ENCODE measurements at places on chromosomes 12 and 14.
A peak's percentile ranks its signal among the peaks of the same experiment; 100 is the strongest.

DNA sequence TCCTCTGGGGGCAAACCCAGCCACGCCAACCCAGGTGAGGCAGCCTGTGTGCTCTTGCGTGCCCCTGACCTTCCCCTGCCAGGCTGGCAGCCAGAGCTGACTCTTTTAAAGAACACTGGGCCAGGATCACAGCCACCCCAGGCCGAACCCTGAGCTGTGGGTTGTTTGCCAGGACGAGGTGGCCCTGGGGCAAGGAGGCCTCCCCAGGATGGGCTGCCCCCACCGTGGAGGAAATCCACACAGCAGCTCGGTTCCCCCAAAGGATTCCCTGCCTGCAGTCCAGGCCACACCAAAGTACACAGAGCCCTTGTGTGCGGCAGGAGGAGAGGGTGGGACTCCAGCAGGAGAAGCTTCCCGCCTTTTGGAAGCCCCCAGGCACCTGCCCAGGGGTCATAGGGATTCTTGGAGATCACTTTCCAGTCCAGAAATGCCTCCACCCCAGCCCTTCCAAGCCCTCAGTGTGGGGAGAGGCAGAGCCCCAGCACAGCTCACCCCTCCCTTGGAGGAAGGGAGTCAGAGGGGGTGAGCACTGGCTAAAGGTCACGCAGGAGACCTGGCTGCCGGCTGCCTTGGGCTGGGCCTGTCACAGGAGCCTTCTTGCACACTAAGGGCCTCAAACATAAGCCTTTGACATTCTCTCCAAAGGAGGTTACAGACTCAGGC is 115.6 kb downstream of the CALM1 start:
- no peak for DNase-seq

GRCh38 chr12:6603095-6603567 is 4.0 kb downstream of the CHD4 start:
- DNase-seq = no peak

- no peak for DNase-seq
These were observed 156.3 kb downstream of the MSRB3 start for GRCh38 chr12:65434737-65435136.

DNA sequence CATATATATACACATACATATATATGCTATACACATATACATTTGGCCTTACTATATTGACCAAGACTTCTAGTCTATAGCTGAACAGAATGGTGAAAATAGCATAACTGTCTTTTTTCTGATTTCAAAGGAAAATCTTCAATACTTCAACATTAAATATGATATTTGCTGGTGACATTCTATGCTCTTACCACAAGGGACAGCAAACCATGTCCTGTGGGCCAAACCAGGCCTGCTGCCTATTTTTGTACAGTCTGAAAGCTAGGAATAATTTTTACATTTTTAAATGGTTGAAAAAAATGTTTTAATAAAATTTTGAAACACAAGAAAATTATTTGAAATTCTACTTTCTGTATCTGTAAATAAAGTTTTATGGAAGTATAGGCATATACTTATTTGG is 63.6 kb downstream of the EML5 start:
- DNase-seq = no peak

- no peak for DNase-seq
These were observed 10.8 kb upstream of the CEBPE start for GRCh38 chr14:23129759-23130316.

GRCh38 chr14:75823334-75823733 is 158.5 kb downstream of the TGFB3 start:
- DNase-seq = no peak

- no peak for DNase-seq
These were observed 4.7 kb upstream of the HAL start for GRCh38 chr12:96000858-96001257.

DNA sequence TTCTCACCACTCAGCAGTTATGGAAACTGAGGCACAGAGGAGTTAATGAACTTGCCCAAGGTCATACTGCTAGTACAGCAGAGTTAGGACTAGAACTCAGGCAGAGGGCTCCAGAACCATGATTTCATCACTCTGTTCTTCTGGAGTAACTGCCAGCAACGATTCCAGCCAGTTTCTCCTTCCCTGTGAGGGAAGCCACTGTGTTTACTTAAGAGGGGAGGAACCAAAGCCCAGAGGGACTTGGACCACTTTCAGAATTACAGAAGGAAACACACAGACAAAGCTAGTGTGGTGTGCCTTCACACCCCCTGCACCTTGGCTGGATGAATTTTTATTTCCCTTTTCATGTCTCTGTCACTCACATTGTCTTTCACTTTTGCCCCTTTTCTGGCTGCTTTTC is 398.2 kb downstream of the DPF3 start:
- no peak for DNase-seq

DNA sequence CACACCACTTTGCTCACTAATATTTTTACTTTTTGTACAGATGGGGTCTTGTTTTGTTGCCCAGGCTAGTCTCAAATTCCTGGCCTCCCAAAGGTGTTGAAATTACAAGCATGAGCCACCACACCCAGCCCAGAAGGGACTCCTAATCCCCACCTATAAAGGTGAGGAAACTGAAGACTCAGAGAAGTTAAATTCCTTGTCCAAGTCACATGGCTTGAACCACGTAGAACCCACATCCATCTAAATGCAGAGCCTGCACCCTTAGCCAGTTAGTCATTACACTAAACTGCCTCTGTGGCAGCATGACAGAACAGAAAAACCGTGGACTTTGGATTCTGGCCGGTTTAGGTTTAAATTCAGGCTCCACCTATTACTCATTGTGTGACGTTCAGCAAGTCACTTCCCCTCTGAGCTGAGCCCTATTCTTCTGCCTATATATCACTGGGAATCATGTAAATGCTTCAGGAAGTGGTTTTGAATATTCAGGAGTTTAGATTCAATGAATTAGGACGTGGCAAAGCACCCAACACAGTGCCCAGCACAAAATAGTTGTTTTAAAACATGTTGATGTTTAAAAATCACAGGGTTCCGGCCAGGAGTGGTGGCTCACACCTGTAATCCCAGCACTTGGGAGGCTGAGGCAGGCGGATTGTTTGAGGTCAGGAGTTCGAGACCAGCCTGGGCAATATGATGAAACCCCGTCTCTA is 3.0 kb upstream of the CORO1C start:
- no peak for DNase-seq

GRCh38 chr14:102805371-102805891 is 28.2 kb downstream of the TRAF3 start:
- peak; percentile 39 for DNase-seq

DNA sequence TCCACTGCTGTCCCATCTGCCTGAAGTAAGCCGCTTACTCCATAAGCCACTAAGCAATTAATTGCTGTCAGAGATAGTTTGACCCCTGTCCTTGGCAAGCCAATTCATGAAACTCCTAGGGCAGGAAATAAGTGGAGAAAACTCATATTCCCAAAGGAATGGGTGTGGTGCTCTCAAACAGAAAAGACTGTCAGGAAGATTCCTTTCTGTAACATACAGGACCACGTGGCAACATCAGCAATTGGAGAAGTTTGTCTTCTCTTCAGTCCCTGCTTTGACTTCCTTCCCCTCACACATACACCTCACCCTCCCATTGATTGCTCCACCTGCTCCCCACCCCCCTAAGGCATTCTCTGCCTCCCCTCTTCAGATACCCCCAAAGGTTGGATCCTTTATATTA is 36.2 kb upstream of the MDM1 start:
- DNase-seq = no peak

GRCh38 chr12:6198556-6198955 is 1.6 kb upstream of the CD9 start:
- DNase-seq = no peak

- DNase-seq = no peak
These were observed 11.7 kb upstream of the RIN3 start for GRCh38 chr14:92501891-92502351.

GRCh38 chr12:52526511-52526951 is 6.3 kb upstream of the KRT5 start:
- DNase-seq = no peak

- no peak for DNase-seq
These were observed 415.4 kb downstream of the ZFP36L1 start for GRCh38 chr14:68377459-68377858.

- no peak for DNase-seq
These were observed 98.6 kb downstream of the C12orf50 start for GRCh38 chr12:87930627-87931026.

DNA sequence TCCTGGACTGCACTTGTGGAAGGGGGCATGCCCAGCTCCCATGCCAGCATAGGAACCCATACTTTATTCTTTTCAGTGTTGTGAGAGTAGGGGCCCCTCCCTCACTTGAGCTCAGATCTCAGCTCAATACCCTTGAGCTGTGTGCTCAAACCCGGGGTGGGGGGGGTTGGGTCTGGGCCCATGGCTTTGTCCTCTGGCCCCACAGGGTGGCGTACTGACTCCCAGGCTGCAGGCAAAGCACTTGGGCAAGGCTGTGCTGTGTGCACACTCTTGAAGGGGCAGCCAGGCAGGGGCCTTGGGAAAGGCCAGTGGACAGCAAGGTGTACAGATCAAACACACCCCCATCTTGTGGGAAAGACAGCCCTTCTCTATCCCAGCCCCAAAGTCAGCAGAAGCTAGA is 81.8 kb downstream of the WIF1 start:
- no peak for DNase-seq

DNA sequence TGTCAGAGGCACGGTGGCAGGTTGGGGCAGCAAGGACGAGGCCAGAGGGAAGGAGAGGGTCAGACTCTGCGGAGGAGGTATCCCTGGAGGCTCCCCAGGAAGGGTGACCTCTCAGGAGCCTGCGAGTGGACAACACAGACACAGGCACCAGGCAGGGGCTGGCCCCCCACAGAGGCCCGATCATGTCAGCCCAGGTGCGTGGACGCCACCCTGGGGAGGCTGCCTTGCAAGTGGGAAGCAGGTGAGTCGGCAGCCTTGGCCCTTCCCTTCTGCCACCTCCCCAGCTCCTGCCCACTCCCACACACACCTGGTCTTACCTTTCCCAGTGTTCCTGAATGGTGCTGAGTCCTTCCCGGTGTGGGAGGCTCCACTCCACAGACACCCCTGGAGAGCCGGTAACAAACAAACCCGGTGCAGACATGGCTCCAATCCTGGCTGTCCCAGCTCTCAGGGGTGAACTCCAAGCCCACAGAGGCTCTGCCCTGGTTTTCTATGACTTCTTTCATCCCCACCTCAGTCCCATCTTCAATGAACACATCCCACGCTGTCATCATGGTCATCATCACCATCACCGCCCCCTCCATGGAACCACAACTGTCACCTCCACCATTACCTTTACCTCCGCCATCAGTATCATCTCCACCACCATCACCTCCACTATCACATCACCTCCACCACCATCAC is 5.2 kb downstream of the ZBTB42 start:
- DNase-seq = no peak

DNA sequence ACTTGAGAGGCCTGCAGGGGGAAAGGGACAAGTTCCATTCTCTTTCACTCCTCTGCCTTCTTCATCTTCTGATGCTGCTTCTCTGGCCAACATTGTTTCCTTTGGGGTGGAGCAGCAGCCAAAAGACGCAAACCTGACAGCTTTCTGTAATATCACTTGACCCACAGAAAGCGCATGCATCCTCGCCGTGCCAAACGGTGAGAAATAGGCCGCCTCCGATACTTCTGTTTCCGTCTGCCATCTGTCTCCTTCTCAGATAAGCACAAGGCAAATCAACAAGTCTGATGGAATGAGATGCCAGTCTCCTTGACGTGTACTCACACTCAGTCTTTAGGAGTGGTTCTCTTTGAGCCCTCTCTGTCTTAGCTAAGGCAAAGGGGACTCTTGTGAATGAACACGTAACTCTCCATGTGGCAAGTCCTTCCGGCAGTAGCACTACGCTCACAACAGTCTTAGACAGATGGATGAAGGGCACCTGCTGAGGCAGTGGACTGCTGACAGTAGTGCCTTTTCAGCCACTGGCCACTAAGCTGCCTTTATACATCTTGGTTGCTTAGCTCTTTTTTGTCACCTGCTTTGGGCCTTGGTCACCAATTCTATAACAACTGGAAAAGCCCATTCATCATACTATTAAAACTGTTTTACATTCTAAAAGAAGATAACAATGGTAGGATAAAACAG is 214.1 kb downstream of the FBXL14 start:
- DNase-seq = no peak

DNA sequence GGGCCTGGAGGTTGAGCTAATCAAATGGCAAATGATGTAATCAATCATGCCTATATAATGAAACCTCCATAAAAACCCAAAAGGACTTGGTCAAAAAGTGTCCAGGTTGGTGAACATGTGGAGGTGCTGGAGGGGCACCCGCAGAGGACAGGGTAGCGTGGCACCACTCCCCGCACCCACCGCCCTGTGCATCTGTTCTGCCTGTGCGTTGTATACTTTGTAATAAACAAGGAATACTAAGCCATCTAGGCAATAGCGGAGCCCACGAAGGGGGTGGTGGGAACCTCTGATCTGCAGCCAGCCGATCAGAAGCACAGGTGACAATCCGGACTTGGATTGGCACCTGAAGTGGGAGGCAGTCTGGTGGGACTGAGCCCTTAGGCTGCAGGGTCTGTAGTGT is 75.8 kb upstream of the GPR68 start:
- no peak for DNase-seq

DNA sequence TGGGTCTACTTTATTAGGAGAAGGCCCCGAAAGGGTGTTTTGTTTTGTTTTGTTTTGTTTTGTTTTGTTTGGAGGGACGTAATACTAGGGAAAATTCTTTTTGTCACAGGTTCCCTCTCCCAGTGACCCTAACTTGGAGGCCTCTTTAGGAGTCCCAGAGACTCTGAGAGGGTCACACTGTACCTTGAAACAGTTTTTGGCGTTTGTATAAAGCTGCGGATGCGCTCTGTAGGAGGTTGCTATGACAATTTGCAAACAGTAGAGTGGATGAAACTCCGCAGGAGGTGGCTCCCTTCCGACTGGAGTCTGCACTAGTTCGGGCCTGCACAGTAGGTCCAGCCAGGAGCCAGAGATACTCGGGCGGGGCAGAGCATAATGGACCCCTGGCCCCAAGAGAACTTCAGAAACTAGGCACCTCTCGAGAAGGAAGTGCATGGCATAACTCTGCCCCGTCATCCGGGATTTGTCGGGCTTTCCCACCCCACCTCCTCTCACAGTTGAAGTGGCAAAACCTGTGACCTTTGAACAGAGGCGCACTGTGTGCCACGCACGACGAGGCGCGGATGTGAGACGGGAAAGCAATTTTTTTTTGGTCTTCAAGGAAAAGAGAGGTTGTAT is 1.3 kb upstream of the DYRK2 start:
- DNase-seq = peak; percentile 7

DNA sequence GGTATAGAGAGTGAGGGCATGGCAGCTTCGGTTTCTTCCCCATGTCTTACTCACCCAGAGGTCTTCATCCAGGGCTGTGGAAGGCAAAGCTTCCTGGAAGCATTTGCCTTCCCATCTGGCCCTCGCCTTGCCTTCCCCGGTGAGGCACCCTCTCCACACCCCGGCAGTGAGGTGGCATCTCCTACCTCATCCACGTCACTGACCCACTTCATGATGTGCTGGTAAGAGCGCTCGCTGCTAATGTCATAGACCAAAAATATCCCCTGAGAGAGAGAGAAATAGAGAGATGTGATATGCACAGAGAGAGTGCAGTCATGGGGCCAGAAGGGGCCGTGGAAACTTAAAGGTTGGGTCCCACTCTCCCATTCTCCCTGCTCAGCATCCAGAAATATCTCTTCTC is 8.3 kb upstream of the GPX2 start:
- no peak for DNase-seq

- no peak for DNase-seq
These were observed 2.8 kb downstream of the PHB2 start for GRCh38 chr12:6967651-6968100.

- DNase-seq = no peak
These were observed 16.7 kb downstream of the OSBPL8 start for GRCh38 chr12:76542908-76543307.
